ENCODE measurements at places on chromosomes 3 and 15. TPM values are rescaled to one million over a fixed set of nuclear protein-coding genes. Genes with fewer than 3 reads are reported as not detected.

DNA sequence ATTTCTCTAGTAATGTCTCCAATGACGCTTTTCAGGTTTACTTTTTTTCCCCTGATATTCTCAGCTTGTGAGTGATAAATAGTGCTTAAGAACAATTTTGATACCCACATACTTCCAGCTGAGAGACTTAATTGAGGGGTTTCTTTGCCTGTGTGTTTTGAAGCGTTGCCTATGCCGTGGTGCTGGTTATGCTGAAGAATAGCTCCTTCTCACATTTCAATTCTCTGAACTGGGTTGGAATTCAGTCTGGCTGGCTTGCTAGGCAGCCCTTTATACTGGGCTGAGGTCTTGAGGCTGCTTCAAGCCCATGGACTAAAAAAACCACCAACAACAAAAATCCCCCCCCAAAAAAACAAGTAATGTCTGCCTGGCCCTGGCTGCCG is 87.4 kb downstream of the CHST2 start:
- no peak for DNase-seq

GRCh38 chr3:148990236-148990635 is 1.1 kb upstream of the GYG1 start:
- no peak for DNase-seq

The MUC4 gene
- polyA plus RNA-seq: 0.57 TPM

DNA sequence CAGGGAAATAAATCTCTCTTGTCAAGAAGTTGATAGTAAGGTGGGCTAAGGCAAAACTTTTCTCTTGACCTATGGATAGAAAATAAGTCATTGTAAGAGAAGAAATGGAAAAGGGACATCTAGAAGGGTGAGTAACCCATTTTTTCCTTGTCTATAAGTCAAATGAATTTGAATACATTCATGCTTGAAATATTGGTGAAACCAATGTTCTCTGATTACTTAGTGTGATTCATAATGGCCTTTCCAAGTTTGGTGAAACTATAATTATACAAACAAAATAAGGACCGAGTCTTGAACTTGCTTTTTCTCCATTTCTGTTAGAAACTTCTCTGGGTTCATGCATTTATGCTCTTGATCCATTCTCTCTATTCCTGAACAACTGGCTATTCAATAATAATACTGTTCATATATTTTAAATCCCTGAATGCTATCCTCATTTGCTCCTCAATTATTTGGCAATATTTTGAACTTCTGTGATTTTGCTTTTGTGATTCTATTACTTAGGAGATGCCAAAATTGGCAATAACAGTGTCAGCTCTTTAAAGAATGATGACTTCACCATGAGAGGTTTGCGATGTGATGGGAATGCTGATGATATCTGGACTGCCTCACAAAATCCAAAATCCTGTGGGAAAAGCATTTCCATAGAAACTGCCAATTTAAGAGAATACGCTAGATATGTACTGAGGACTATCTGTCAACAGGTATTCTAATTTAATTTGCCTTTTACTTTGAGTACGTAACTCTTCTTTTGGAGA is 12.3 kb downstream of the P2RY12 start:
- no peak for DNase-seq

GRCh38 chr3:9951598-9951961 is 628 bp downstream of the PRRT3 start:
- no peak for DNase-seq

- peak; percentile 22 for DNase-seq
Measured at GRCh38 chr3:168467115-168467714, 371.5 kb upstream of the GOLIM4 start.

GRCh38 chr15:101623367-101624304 is 28.5 kb downstream of the TM2D3 start:
- no peak for DNase-seq

GRCh38 chr3:7977245-7978086 is 524.2 kb upstream of the LMCD1 start:
- DNase-seq: peak; percentile 7

GRCh38 chr15:69090197-69090948 is 70.1 kb upstream of the GLCE start:
- DNase-seq: peak; percentile 57

The GREM1 gene
- polyA plus RNA-seq: 1.4 TPM

DNA sequence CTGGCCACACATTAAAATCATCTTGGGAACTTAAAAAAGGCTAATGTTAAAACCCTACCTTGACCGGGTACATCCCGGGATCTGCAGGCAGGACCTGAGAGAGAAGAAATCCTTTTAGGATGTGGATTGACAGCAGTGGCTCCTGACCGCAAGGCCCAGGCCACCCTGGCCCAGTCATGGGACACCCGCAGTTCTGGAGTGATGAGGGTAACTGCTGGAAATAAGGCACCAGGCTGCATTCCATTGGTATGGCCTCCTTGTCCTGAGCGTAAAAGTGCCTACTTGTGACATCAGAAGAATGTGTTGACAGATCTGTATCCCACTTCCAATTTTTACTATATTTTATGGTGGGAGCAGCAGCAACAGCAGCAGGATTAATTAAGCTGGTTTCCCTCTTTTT is 63.4 kb upstream of the GSK3B start:
- no peak for DNase-seq

The IL17RB gene
- 7.9 TPM for polyA plus RNA-seq

GRCh38 chr15:45265506-45265905 is 13.5 kb downstream of the SLC28A2 start:
- DNase-seq: no peak

GRCh38 chr15:66884115-66884622 is 181.2 kb upstream of the SMAD3 start:
- DNase-seq: no peak

DNA sequence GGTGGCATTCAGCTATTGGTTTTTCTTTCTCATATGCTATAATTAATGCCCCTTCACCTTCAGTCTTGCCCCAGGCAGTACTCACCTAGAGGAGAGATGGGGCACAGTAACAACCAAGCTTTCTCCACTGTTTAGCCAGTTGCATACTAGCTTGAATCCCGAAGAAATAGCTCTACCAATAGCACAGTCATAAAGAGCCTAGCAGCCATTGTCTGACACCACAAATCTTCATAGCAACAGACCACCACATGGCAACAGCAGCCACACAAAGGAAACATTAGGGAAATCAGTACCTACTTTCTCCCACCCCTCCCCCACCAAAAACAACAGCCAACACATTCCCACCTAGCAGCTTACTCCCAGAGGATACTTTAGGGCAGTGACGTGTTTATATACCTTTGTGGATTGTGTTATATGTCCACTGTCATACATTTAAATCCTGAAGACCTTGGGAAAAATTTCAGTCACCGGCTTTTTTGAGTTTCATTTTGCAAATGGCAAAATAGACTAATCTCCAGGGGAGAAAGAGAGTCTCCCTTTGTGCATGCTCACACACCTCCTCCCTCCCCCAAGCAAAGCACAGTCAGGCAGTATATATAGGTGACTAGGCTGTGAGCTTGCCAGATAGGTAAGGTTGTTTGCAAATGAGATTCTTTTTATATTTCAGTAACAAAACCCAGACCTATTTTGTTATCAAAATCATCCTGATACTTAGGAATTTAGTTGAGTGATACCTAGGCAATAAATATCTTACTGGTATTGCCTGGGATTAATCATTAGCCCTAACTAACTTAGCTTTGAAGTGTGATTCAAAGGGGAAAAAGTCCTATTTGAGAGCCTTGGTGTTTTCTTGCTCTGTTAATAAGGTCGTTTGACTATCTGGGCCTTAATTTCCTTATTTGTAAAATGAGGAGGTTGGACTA is 140.6 kb downstream of the RBPMS2 start:
- DNase-seq: no peak

- DNase-seq: no peak
Measured at GRCh38 chr3:28232659-28233058, 8.8 kb upstream of the CMC1 start.

The MCF2L2 gene
- polyA plus RNA-seq: 0.22 TPM

- DNase-seq: no peak
Measured at GRCh38 chr3:59451800-59452746, 402.2 kb upstream of the CFAP20DC start.

DNA sequence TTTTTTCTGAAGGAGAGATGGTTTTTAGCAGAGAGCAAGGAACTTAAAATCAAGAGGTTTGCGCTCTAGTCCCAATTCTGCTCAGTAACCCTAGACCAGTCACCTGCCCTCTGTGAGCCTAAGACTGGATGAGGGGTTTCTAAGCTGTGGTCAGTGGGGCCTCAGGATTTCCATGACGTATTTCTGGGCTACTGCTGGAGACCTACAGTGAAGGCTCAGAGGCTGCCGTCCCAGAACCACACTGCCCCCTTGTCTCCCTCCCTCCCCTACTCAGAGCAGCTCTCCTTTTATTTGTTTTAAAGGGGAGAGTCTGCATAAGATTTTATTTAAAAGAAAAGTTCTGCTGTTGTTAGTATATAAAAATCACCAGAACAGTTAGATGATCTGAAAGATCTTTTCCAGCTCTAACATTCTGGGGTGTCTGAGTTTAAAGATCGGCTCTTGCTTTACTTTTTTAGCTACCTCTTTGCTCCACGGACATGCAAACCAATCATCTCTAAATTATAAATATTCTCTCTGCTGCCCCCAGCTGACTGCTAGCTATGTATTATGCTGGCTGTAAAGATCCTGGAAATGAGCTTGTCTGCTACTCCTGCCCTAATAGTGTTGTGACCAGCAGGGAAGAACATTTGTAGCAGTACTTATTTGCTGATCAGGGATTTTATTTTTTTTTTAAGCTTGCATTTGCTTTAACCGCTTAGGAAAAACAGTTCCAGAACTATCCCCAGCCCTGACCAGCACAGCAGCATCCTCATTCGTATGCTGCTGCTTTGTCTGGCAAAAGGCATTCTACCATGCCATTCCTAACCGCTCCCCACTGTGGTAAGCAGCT is 28.6 kb upstream of the NDUFB4 start:
- no peak for DNase-seq

- no peak for DNase-seq
Measured at GRCh38 chr3:50290161-50290641, 2.0 kb downstream of the IFRD2 start.

DNA sequence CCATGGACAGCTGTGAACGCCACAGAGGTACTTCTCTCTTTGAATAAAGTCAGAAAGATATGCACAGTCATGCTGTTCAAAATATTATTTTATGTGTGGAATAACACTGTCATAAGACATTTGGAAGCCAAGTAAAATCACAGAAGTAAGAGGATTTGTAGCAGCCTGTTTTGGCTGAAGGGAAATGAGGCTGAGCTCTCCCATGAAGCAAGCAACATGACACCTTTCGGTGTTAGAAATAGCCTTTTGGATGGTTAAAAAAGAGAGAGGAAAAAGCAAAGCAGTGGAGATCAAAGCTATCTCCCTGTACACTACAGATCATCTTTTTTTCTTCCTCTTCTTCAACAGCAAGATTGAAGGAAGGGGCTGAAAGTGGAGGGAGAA is 755.3 kb downstream of the ROBO1 start:
- DNase-seq: peak; percentile 43

- DNase-seq: peak; percentile 70
Measured at GRCh38 chr3:147701195-147701594, 292.0 kb downstream of the ZIC1 start.

GRCh38 chr3:111269777-111270176 is 198.2 kb downstream of the NECTIN3 start:
- DNase-seq: no peak

The CAMK2N2 gene
- not detected for polyA plus RNA-seq

The GPR62 gene
- polyA plus RNA-seq: 1.0 TPM

The TWF2 gene
- 23.3 TPM for polyA plus RNA-seq

- DNase-seq: no peak
Measured at GRCh38 chr3:132654190-132654589, 5.4 kb downstream of the ACAD11 start.

- no peak for DNase-seq
Measured at GRCh38 chr15:59199626-59200465, 6.8 kb upstream of the LDHAL6B start.

DNA sequence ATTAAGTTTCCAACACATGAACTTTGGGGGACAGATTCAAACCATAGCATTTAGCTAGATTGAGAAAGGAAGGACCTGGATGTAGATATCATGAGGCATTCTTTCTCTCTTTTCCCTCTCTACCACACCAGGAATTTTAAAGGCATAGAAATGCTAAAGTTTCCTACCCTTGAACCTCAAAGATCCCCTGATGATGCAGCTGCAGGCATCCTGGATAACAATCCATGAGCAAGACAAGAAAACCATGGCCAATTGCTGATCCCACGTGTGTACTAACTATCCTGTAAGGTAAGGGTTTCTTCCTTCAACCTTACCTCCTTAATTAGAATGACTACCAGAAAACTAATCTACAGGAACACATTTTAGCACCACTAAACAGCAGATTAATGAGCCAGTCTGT is 36.8 kb downstream of the CPNE4 start:
- DNase-seq: no peak

The GCHFR gene
- not detected for polyA plus RNA-seq
